ENCODE measurements at places on chromosomes 13 and 19.

DNA sequence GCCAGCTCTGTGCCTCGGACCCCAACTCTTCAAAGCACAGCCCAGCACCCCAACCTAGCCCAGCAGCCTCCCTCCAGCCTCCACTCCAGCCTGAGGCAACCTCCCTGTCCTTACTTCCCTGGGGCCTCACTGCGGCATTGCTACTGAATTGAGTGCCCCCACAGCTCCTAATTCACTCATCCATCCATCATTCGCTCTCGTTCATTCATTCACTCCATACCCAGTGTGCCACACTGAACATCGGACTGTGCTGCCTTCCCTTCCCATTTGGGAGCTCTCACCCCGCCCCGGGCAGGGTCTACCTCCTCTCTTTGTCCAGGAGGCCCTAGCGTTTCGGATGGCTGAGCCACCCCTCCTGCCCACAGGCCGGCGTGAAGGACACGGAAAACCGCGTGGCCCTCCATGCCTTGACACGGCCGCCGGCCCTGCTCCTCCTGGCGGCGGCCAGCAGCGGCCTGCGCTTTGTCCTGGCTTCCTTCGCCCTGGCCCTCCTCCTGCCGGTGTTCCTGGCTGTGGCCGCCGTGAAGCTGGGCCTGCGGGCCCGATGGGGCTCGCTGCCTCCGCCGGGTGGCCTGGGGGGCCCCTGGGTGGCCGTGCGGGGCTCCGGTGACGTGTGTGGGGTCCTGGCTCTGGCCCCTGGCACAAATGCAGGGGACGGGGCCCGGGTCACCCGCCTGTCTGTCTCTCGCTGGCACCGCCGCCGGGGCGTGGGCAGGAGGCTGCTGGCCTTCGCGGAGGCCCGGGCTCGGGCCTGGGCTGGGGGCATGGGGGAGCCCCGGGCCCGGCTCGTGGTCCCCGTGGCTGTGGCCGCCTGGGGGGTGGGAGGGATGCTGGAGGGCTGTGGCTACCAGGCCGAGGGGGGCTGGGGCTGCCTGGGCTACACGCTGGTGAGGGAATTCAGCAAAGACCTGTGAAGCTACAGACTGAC is 1.3 kb downstream of the NAT14 start:
- no peak for DNase-seq

- no peak for DNase-seq
These were observed 192.6 kb downstream of the PCDH17 start for GRCh38 chr13:57824121-57824520.

DNA sequence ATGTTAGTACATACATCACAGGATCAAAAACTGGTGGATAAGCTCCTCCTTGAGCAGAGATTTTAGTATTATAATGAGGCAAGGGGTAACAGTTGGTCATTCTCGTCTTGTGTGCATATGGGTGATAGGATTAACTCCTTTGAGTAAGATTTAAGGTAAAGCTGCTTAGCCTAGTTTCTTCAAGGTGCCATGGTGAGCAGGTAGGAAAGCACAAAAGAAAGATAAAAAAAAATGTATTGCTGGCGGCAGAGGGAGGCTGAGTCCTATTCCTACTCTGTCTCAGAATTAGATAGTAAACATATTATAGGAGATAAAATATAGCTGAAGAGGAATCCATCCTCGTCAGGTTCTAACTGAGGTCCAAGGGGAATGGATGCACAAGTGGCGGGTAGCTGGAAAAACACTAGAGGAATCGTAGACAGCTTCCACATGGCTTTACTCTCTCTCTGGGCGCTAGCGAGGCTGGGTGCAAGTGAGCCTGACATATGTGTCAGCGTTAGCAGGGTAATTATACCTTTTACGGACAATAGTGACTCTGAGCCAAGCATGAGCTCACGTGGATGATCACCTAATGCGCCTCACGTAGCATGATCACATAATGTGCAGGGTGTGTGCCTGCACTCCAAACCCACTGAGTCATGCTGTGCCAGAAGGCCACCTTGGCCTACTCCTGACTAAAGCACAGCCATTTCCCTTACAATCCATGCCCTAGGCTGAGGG is 734.3 kb upstream of the MIR17HG start:
- no peak for DNase-seq

- no peak for DNase-seq
These were observed 116.5 kb downstream of the GPC6 start for GRCh38 chr13:93343097-93343496.

- peak; percentile 43 for DNase-seq
These were observed 27.4 kb upstream of the SCEL start for GRCh38 chr13:77507931-77508776.

- DNase-seq = no peak
These were observed 431.4 kb downstream of the TBC1D4 start for GRCh38 chr13:75050419-75051046.

GRCh38 chr13:67226696-67227095 is 3.4 kb downstream of the PCDH9 start:
- no peak for DNase-seq

- DNase-seq = no peak
These were observed 913.2 kb upstream of the GPC6 start for GRCh38 chr13:92313382-92313781.

DNA sequence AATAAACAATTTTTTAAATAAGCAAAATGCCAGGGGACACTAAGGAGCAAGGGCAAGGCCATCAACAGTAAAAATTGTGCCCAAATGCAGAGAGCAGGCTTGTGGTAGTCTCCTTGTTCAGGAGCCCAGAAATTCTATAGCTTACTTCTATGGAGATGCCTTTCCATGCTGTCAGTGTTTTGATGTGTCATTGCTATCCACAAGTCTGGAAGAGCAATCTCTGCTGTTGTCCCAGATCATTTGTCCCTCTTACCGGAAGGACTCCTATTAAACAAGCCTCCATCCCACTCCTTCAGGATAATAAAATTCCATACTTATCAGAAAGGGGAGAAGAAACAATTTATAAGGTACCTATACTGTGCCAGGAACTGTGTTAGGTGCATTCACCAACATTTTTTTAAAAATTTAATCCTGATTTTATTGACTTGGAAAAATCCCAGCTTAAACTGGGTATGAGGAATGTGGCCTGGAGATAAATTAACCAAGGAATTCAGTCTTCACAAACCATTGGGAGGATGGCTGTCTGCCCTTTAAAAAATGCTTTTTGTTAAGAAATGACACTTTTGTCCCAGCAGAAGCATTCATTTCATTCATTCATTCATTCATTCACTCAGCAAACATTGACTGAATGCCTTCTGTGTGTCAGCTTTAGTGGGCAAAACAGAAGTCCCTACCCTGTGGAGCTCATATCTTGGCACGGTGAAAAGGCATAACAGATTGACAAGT is 26.8 kb upstream of the CYSLTR2 start:
- no peak for DNase-seq

- DNase-seq = no peak
These were observed 21.8 kb upstream of the ZNF30 start for GRCh38 chr19:34904664-34905527.

GRCh38 chr19:7494416-7495098 is 5.7 kb upstream of the PEX11G start:
- DNase-seq = no peak

DNA sequence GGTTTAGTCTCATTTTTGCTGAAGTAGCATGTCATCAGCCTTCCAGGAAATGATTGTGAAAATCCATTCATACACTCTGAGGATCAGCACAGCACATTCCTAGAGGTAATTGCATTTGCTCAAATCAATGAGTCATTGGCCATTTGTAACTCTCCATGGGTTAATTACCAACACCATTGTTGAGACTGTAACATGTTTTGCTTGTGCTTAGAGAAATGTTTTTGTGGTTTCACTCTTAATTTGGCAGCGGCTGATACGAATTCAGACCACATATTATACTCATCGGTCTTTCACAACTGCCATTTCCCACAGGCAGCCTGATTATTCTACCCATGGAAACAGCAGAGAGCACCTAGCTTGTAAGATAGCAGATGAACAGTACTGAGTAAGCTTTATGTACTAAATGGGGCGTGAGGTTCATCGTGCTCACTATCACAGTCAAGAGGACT is 110.3 kb downstream of the NHLRC3 start:
- DNase-seq = no peak

GRCh38 chr13:102536695-102537485 is 59.9 kb upstream of the TPP2 start:
- no peak for DNase-seq

DNA sequence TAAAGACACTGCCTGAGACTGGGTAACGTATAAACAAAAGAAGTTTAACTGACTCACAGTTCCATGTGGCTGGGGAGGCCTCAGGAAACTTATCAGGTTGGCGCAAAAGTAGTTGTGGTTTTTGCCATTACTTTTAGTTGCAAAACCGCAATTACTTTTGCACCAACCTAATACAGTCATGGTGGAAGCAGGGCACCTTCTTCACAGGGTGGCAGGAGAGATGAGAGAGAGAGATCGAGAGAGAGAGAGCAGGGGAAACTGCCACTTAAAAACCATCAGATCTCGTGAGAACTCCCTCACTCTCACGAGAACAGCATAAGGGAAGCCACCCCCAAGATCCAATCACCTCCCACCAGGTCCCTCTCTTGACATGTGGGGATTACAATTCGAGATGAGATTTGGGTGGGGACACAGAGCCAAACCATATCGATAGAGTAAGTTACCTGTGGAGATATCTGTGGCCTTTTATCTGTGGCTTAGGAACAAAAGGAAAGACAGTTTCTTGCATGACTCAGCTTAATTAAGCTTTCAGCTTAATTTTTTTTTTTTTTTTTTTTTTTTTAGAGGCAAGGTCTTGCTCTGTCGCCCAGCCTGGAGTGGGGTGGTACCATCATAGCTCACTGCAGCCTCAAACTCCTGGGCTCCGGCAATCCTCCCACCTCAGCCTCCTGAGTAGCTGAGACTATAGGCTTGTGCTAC is 7.6 kb upstream of the CABP5 start:
- no peak for DNase-seq

DNA sequence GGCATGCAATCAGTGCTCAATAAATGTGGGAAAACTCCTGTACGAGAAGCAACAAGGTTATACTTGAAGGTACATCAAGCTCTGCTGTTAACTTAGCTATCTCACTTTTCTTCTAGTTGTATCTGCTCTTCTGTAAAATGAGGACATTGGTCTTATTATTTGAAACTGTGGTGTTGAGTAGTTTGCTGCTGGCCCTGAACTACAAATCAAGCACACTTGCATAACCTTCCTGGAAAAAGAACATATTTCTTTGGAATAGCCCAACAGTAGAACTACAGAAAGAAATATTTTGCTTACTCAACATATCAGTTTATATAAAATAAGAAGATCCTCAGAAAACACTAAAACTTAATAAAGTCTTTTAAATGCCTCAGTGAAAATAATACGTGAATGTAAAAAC is 203.0 kb downstream of the KCTD12 start:
- DNase-seq = no peak

GRCh38 chr19:34676697-34677385 is at the start of gene SCGB2B2:
SCGB2B2 (minus strand) TSS chr19:34677159; CDS start chr19:34594563, 82,596 bp downstream.
- DNase-seq = peak; percentile 82

All from NCI-H1105 (cell line).